ENCODE measurements at places on chromosomes 5 and 9. TPM values are rescaled to one million over a fixed set of nuclear protein-coding genes. Genes with fewer than 3 reads are reported as not detected.

SPAAR gene
- total RNA-seq: 0.26 TPM

GABRA6 gene
- total RNA-seq: not detected

KCNT1 gene
- total RNA-seq: not detected

GAS1 gene
- total RNA-seq: 11.6 TPM

SPINK4 gene
- 0.91 TPM for total RNA-seq

ACOT12 gene
- 1.1 TPM for total RNA-seq

IARS1 gene
- total RNA-seq: 355 TPM

GRXCR2 gene
- total RNA-seq: not detected

CXCL14 gene
- total RNA-seq: 0.26 TPM
